ENCODE measurements at places on chromosomes 1 and 21.

DNA sequence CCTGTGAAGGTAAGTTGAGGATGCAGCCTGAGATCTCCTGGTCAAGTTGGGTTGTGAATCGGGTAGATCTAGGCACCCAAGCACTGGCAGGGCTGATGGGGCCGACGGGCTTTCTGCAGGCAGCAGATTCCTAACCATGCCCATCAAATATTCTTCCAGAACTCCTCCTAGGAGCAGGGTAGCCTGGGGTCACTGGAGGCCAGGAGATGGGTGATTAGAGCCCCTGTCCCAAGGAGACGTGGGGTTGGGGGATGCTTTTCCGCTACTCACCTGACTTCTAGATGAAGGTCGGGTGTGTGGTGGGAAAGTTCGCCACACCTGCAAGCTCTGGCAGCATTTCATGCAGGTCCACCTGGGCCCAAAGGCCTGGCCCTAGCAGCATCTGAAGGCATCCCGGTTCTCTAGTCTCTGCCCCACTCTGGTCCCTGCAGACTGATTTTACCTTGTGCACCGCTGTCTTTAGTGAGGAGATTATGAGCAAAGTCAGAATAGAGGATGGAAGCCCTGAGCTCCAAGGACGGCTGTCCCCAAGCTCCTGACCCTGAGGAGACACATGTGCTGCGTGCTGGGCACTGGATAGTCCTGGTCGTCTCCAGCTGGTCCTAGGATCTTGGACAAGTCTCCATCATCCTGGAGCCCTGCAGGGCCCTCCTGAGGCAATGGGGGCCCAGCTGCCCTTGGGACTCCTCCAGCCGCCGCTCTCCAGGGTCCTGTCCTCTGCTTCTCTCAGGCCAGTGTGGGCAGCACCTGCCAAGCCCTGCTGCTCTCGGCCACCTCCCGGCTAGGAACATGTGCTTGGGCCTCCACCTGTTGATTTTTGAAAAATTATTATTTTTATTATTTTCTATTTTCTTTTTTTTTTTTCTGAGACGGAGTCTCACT is 21.8 kb upstream of the C2CD2 start:
- no peak for DNase-seq

GRCh38 chr1:33687000-33687399 is 176.9 kb upstream of the HMGB4 start:
- no peak for DNase-seq

- DNase-seq = no peak
These were observed 377.3 kb downstream of the SIPA1L2 start for GRCh38 chr1:232252546-232253118.

DNA sequence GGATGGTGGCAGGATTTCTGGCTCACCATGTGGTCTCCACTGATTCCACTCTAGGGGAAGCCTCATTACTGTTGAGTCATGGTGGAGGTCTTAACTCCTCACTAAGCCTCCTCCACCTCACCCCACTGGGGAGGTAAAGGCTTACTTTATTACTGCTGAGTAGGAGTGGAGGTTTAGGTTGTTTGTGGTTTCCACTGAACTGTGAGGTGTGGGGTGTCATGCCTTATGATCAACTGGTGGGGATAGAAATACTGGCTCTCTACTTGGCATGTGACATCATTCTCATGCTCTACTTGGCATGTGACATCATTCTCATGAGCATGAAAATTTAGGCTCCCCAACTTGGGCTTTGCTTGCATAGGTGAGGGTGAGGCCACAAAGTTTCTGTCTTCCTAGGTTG is 35.6 kb downstream of the COL6A1 start:
- DNase-seq = no peak

GRCh38 chr1:212615201-212615470 is 6.6 kb downstream of the ATF3 start:
- no peak for DNase-seq

- peak; percentile 70 for DNase-seq
These were observed 14.4 kb downstream of the CELSR2 start for GRCh38 chr1:109263597-109264378.

- DNase-seq = no peak
These were observed 128.3 kb upstream of the TNR start for GRCh38 chr1:175871647-175872046.

DNA sequence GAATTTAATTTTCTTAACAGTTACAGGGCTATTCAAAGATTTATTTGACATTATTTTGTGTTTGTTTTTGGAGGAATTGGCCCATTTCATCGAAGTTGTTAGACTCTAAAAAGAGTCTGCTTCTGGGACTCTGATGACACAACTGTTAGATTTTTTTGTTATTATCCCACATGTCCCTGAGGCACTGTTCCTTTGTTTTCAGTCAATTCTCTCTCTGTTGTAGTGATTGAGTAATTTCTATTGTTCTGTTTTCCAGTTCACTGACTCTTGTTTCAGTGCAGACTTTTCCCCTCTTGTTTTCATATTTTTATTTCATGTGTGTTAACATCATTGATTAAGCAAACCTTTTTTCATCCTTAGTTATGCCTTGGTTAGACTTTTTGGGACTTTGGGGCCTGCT is 325.0 kb downstream of the ZNF326 start:
- no peak for DNase-seq

- no peak for DNase-seq
These were observed 4.4 kb upstream of the XPR1 start for GRCh38 chr1:180627411-180627810.

DNA sequence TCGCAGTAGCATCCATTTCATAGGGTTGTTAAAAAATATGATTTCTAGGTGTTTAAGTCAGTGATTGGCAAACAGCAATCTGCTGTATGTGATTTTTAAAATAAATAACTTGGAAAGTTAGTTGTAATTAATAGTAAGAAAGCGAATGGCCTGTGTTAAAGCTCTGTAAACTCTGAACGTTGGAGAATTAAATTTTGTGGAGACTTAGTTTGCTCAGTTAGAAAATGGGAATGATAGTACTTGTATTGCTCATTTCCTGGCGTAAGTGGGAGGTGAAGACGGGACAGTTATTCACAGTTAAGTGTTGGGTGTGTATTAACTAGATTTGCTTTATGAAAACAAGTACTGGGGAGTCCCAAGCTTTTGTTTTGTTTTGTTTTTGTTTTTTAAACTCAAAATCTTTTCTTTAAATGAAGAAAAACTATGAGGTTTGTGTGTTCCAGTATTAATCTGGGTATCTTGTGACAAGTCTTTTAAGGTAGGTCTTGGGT is 995 bp downstream of the CACYBP start:
- DNase-seq = peak; percentile 27
